Activated CD4-positive, alpha-beta T cell treated with anti-CD3 and anti-CD28 coated beads, Interleukin-10, Interleukin-2, amounts not matched to agents 100 ng/mL and 50 ng/mL, durations not matched to agents 16 hours and 8 hours (primary cell): ENCODE measurements at places on chromosomes 5 and 9.

DNA sequence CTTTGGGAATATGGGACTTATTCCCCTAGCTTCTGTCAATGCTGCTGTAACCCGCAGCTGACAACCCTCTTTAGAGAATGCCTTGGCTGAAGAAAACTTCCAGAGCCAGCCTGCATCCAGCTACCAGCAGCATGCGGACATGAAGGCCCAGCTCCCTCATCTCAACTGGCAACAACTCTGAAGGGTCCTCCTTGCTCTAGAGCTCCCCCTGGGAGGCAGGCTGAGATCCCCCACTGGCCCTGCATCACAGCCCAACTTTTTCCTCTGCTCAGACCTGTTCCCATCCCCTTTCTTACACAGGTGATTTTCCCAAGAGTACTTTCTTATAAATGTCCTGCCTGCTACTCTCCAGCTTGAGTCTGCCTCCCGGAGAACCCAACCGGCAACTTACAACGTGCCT, 18.7 kb upstream of the WNT8A start:
- DNase-seq, result no peak

- DNase-seq, result no peak
Measured at GRCh38 chr5:9173281-9174048, 372.4 kb downstream of the SEMA5A start.

GRCh38 chr5:76125346-76125745, 42.2 kb downstream of the SV2C start:
- DNase-seq, result no peak

DNA sequence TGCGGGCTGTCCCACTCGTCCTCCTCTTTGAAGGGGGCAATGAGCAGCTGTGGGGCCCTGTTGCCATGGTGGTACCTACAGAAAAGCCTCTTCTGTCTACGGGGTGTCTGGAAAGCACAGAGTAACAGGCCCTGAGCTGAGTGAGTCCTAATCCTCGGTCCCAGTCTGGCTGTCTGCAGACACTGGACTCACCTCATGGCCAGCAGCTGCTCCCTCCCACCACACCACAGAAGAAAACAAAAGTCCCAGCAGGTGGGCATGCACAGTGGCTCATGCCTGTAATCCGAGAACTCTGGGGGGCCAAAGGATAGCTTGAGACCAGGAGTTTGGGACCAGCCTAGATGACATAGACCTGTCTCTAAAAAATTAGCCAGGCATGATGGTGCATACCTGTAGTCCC, 19.9 kb downstream of the P4HA2 start:
- no peak for DNase-seq

- DNase-seq, result no peak
Measured at GRCh38 chr5:72183101-72183520, 75.8 kb downstream of the MAP1B start.

- DNase-seq, result no peak
Measured at GRCh38 chr9:88197016-88197415, 58.7 kb upstream of the SPATA31C2 start.

DNA sequence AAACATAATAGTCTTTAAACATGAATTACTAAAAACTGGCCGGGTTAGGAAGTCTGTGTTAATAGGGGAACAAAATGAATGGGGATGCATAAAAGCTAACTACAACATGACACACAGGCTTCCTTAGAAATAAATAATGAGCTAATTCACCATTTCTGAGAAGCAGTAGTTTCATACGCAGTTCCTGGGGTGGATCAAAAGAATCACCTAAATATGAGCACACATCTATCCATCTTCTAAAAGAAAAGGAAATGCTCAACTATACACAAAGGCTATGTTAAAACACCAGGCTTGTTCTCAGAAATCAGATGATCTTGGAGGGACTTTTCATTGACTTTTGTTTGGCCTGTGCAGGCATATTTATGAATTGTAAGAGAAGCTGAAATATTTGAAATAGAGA, 373.0 kb downstream of the ARRDC3 start:
- DNase-seq, result no peak
